ENCODE measurements at places on chromosomes 6 and 20. TPM values are rescaled to one million over a fixed set of nuclear protein-coding genes. Genes with fewer than 3 reads are reported as not detected.

GRCh38 chr6:65072500-65072899, 634.5 kb downstream of the EYS start:
- H3K27me3 ChIP-seq = no peaks in the 10 kb centered on the region
- H3K4me3 ChIP-seq = no peak overlapping the region
- H3K4me1 ChIP-seq = no peaks in the 10 kb centered on the region
- H3K36me3 ChIP-seq = no peaks in the 10 kb centered on the region

DNA sequence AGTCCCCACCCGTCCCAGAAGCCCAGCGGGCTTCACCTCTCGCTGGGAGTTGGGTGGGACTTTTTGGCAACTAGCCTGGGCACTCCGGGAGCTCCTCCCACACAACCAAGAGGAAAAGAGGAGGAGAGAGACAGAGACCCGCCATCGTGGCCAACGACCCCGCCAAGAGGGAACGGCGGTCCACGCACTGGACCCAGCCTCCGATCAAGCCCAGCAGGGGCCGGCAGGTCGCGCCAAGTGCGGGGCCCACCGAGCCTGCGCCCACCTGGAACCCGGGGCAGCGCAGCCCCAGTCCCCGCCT, 3.0 kb upstream of the TMEM14C start:
- peak overlapping the region; percentile 75 for H3K4me3 ChIP-seq
- no peaks in the 10 kb centered on the region for H3K27me3 ChIP-seq
- no peak for DNase-seq
- H3K36me3 ChIP-seq = no peaks in the 10 kb centered on the region
- H3K4me1 ChIP-seq = peaks cover 22% of the 10 kb centered on the region

GRCh38 chr20:50101281-50101680, 11.7 kb downstream of the UBE2V1 start:
- H3K27ac ChIP-seq = peak overlapping the region; percentile 37
- H3K4me3 ChIP-seq = no peak overlapping the region
- peaks cover 13% of the 10 kb centered on the region for H3K36me3 ChIP-seq
- H3K27me3 ChIP-seq = no peaks in the 10 kb centered on the region
- DNase-seq = no peak
- H3K4me1 ChIP-seq = peaks cover 55% of the 10 kb centered on the region

DNA sequence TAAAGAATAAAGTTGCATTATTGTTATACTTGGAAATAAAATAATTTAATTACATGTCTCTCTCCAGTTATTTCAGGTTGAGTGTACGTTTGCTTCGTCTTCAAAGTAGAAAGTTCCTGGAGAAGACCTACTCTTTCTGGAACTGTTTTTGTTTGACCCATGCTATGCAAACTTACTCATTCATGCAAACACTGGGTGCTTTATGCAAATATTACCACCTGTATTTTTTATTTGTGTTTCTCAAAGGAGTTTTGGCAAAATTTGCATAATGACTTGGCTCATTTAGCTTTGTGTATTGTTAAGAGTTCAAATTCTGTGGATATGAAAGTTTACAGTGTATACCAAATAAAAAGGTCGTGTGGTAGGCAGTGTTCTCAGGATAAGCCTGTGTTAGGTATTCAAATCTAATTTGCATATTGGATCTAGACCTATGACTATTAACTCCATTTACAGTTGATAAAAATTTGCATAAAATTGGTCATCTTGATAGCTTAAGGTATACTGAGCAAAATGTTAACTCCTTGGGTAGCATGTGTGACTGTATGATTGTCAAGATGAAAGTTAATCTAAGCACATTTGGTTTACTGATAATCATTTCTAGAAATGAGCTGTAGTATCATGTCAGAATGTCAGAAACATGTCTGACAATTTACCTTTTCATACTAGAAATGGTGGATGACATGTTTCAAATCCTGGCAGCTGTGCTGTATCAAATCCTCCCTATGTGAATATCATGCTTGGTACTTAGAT, 65.2 kb downstream of the CDKAL1 start:
- no peak overlapping the region for H3K27ac ChIP-seq
- H3K4me3 ChIP-seq = no peak overlapping the region
- no peaks in the 10 kb centered on the region for H3K27me3 ChIP-seq

DNA sequence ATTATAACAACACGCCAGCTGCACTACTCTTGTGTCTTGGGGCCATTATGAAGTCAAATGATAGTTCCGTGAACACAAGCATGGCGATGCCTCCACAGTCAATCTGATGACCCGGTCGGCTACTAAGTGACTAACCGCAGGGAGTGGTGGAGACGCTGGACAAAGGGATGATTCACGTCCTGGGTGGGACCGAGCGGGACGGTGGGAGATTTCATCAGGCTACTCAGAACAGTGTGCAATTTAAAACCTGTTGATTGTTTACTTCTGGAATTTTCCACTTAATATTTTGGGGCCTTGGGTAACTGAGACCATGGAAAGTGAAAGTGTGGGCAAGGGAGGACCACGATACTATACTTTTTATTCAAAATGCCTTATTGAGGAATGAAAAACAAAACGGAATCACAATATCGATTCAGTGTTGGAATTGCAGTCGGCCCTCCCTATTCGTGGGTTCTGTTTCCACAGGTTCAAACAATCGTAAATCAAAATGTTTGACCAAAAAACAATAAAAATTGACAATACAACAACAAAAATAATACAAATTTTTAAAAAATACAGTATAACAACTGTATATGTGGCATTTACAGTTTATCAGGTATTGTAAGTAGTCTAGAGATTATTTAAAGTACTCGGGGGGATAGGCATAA, 66.5 kb downstream of the MYLK4 start:
- H3K27me3 ChIP-seq = no peaks in the 10 kb centered on the region
- no peak for DNase-seq
- no peaks in the 10 kb centered on the region for H3K36me3 ChIP-seq
- H3K4me1 ChIP-seq = no peaks in the 10 kb centered on the region
- H3K27ac ChIP-seq = no peak overlapping the region

DNA sequence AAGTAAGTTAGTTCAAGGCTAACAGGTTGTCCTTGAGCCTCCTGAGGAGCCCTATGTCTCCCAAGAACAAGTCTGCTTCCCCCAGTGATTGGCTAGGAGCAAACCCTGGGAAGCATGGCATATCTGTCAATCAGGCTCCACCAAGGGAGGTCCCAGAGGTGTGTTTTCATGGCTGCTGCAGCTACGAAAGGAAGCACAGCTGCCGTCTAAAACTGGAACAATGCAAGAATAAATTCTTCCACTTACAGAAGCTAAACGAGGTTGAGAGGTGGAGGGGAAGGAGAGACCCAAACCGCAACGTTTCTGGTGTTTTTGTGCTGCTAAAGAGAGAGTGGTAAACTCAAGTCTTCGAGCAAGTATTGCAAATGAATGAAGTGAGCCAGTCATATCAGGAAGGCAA, 4.9 kb upstream of the PTGIS start:
- no peak overlapping the region for H3K27ac ChIP-seq
- H3K4me1 ChIP-seq = peaks cover 4% of the 10 kb centered on the region
- no peak overlapping the region for H3K4me3 ChIP-seq
- no peak for DNase-seq

DNA sequence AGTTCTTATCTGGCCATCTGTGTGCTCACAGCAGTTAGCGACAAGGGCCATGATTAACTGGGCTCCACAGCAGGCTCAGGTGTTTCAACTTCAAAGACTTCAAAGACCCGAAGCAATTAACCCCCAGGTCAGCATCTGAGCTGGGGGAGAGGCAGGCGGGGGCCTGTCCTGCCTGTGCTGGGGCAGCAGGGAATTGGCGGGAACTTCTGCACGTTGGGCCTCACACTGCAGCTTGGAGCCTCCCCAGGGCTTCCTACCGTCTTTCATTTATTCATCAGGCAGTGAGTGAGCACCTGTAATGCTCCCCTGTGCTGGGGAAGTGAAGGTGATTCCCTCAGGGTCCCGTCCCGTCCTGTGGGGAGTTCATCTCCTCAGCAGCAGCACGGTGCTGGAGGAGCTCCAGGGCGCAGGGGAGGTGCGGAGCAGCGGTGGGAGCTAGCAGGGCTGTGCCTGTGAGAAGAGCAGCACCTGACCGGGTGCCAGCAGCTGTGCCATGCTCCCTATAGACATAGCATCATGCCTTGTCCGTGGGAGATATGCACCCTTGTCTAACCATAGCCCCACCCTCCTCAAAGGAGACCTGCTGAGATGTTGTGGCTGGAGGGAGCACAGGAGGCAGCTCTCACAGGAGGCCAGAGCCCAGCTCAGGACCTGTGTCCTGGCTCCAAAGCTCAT, 51.8 kb upstream of the FRMD1 start:
- no peak overlapping the region for H3K27ac ChIP-seq
- no peak for DNase-seq
- H3K27me3 ChIP-seq = peaks cover 11% of the 10 kb centered on the region
- peaks cover 4% of the 10 kb centered on the region for H3K4me1 ChIP-seq
- H3K36me3 ChIP-seq = no peaks in the 10 kb centered on the region

GRCh38 chr6:169534039-169534421, 167.8 kb downstream of the WDR27 start:
- DNase-seq = no peak
- H3K36me3 ChIP-seq = no peaks in the 10 kb centered on the region
- H3K27me3 ChIP-seq = no peaks in the 10 kb centered on the region

- no peaks in the 10 kb centered on the region for H3K27me3 ChIP-seq
- peaks cover 56% of the 10 kb centered on the region for H3K4me1 ChIP-seq
- H3K27ac ChIP-seq = peak overlapping the region; percentile 87
- H3K4me3 ChIP-seq = peak overlapping the region; percentile 61
These were observed 2.1 kb downstream of the DEF6 start for GRCh38 chr6:35299674-35300073.

DNA sequence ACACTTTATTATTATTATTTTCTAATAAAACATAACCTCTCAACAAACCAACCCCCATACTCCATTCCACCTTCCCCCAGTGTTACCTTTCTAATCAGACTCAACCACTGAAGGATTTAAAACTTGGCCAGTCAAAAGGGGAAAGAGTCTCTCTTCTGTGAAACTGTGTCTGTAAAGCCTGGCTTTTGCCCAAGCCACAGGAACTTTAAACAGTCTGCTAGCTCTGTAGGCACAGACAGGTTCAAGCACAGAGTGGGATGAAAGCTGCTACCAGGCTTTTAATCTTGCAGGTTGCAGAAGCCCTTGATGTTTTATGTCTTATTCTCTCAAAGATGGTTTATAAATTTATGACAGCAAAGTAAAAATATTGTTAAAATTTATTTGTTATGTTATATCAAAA, 585.7 kb downstream of the TENT5A start:
- no peak overlapping the region for H3K4me3 ChIP-seq
- no peaks in the 10 kb centered on the region for H3K36me3 ChIP-seq
- DNase-seq = no peak
- H3K27me3 ChIP-seq = no peaks in the 10 kb centered on the region

DNA sequence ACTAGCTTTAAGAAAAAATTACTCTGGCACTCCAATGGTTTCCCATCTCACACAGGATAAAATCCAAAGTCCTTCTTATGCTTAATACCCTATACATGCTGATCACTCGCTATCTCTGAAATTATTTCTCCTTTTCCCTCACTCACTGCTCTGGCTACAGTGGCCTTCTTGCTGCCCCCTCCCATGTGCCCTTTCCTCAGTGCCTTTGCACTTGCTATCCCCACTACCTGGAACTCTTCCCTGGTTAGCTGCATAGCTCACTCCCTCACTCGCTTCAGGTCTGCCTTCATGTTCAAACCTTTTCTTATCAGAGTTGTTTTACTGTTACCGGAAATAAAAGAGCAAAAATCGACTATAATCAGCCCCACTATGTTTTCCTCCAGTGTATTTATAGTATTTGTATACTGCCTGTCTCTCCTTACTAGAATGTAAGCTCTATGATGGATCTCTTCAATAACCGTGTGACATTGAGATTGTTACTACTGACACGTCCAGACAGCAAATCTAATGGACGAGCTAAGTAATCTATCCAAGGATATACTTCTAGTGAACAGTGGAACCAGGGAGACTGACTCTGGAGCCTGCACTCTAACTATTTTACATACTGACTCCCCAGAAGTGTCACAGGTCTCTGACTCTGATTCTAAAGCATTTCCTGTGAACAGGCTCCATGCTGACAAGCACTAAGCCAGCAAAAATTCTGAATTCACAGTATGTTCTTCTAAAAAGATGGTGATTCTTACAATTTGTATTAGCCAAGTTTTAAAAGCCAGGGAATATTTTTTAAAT, 25.1 kb downstream of the FKBP5 start:
- no peak overlapping the region for H3K27ac ChIP-seq
- H3K36me3 ChIP-seq = peaks cover 21% of the 10 kb centered on the region
- H3K27me3 ChIP-seq = no peaks in the 10 kb centered on the region

CCR6 gene
- 0.83 TPM for total RNA-seq

GOPC gene
- 22.4 TPM for total RNA-seq

MYBL2 gene
- total RNA-seq = 1.7 TPM

ECT2L gene
- 3.9 TPM for total RNA-seq

DAAM2 gene
- total RNA-seq = 29.0 TPM
